Dermis blood vessel endothelial cell (primary cell): ENCODE measurements at places on chromosomes 6 and 20. TPM values are rescaled to one million over a fixed set of nuclear protein-coding genes. Genes with fewer than 3 reads are reported as not detected.

Gene CALHM6
- total RNA-seq = 0.33 and 0.85 TPM in 2 replicates

Gene COL9A3
- 1.3 and 1.9 TPM in 2 replicates for total RNA-seq

Gene OR2H1
- total RNA-seq = not detected in 2 replicates

Gene CST5
- total RNA-seq = not detected in 2 replicates

Gene PACRG
- 0.14 and 0.17 TPM in 2 replicates for total RNA-seq

Gene PDYN
- not detected in 2 replicates for total RNA-seq

Gene TINAG
- not detected in 2 replicates for total RNA-seq

Gene TUBB1
- not detected in 2 replicates for total RNA-seq

Gene NNAT
- total RNA-seq = 0.23 and 0.34 TPM in 2 replicates

Gene GJA10
- total RNA-seq = not detected in 2 replicates

Gene BCAS1
- not detected in 2 replicates for total RNA-seq

Gene DNAH8
- total RNA-seq = under 0.01 and 0.05 TPM in 2 replicates

Gene TMEM244
- not detected in 2 replicates for total RNA-seq

Gene EDN1
- total RNA-seq = 247 and 438 TPM in 2 replicates

Gene OPRL1
- 3.2 and 5.4 TPM in 2 replicates for total RNA-seq

Gene DEFB124
- total RNA-seq = not detected in 2 replicates

Gene GSTA3
- total RNA-seq = not detected in 2 replicates

Gene RPP40
- 13.4 and 15.0 TPM in 2 replicates for total RNA-seq

Gene ID1
- total RNA-seq = 768 and 1,287 TPM in 2 replicates

Gene MICB
- total RNA-seq = 14.5 and 29.3 TPM in 2 replicates

Gene PPP1R16B
- total RNA-seq = 247 and 304 TPM in 2 replicates

Gene THBS2
- total RNA-seq = 0.79 and 2.0 TPM in 2 replicates

Gene SULF2
- 92.1 and 131 TPM in 2 replicates for total RNA-seq

Gene PARD6B
- total RNA-seq = 0.28 and 0.85 TPM in 2 replicates

Gene SLC26A8
- total RNA-seq = under 0.01 TPM in 1 of 2 replicates, not detected in the other

Gene SEMG1
- total RNA-seq = not detected in 2 replicates

Gene RFX6
- not detected in 2 replicates for total RNA-seq

Gene MUC21
- not detected in 2 replicates for total RNA-seq

Gene TNFRSF6B
- total RNA-seq = 16.8 and 22.0 TPM in 2 replicates

Gene MLIP
- total RNA-seq = 2.6 and 4.4 TPM in 2 replicates

Gene SLC17A3
- 0.17 and 0.28 TPM in 2 replicates for total RNA-seq

Gene HRH3
- total RNA-seq = not detected in 2 replicates

Gene PAX1
- total RNA-seq = not detected in 2 replicates

Gene ZNF334
- total RNA-seq = 0.34 and 2.8 TPM in 2 replicates

Gene MOXD1
- 0.34 and 0.65 TPM in 2 replicates for total RNA-seq

Gene WFDC12
- not detected in 2 replicates for total RNA-seq

Gene PNISR
- total RNA-seq = 47.0 and 73.7 TPM in 2 replicates

Gene GNAS-AS1
- not detected in 2 replicates for total RNA-seq

Gene SRMS
- total RNA-seq = not detected in 2 replicates
